ENCODE measurements at places on chromosomes 5 and 9.

- no peak for DNase-seq
These were observed 3.5 kb downstream of the HBEGF start for GRCh38 chr5:140342896-140343295.

GRCh38 chr9:105319202-105319813, 74.9 kb downstream of the SLC44A1 start:
- no peak for DNase-seq

DNA sequence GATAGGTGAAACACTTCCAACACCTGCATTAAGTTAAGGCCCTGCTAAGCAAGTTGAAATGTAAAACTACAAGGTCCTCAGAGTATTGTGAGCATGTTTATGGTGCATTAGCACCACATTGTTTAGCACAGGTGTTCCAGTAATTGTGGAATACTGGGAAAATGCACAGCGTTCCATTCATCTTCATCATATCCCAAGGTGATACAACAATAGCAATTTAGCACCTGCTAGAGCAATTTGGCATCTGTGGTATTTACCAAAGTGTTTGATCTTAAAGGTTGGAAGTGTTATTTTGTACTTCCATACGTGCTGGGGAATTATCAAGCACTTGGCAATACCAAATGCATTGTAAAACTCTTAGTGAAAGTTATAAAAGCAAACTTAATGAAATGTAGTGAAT, 266.8 kb downstream of the CYLC2 start:
- DNase-seq, result no peak

- DNase-seq, result no peak
These were observed 7.1 kb upstream of the TRIM7 start for GRCh38 chr5:181212080-181212479.

DNA sequence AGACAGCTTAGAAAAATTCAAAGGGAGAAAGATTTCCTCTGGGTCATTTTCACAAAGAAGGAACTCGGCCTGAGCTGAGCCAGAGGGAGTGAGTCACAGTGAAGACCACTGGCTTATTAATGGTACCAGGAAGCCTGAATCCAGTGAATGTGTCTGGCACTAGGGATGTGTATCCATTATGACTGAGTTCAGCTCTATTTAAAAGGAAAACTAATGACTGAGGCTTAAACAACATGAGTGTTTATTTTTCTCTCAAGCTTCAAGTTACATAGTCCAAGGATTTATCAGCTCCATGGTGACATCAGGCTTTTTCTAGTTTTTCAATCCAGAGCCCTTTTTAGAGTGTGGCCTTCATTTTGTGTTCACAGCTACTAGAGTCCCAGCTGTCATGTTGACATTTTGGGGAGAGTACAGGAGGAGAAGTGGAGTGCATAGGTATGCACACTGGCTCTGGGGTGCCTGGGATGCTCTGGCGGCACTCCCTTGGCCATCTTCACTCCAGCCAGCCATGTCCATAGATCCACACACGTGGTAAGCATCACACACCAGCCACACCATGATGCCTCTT, 159.5 kb upstream of the ERCC6L2 start:
- no peak for DNase-seq

DNA sequence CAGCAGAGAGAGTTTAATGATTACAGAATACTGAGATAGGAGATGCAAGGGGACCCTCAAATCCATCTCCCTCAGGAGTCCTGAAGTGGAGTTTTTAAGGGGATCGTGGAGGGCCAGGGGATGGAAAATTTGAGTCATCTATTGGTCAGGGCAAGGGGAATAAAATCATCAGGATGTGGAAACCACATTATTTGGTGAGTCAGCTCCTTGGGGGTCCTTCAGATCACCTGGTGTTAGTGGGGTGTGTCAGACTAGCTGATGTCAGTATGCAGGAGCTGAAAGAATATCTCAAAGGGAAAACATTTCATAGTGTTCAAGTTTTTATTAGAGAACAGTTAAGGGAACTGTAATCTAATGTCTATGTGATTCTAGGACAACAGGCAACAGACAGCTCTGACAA, 183.0 kb upstream of the FTMT start:
- DNase-seq, result no peak

- no peak for DNase-seq
These were observed 25.8 kb downstream of the LYSMD3 start for GRCh38 chr5:90503596-90503995.

GRCh38 chr5:59486508-59486907, 407.0 kb downstream of the PDE4D start:
- DNase-seq, result no peak

GRCh38 chr5:157454273-157454672, 5.7 kb upstream of the NIPAL4 start:
- DNase-seq, result no peak

GRCh38 chr9:15670894-15671293, 118.1 kb downstream of the CCDC171 start:
- no peak for DNase-seq

GRCh38 chr5:71699751-71700150, 19.3 kb upstream of the CARTPT start:
- no peak for DNase-seq

- DNase-seq, result no peak
These were observed 815 bp upstream of the ODF2 start for GRCh38 chr9:128454991-128455390.

- no peak for DNase-seq
These were observed 38.9 kb downstream of the PTTG1 start for GRCh38 chr5:160460377-160461049.

DNA sequence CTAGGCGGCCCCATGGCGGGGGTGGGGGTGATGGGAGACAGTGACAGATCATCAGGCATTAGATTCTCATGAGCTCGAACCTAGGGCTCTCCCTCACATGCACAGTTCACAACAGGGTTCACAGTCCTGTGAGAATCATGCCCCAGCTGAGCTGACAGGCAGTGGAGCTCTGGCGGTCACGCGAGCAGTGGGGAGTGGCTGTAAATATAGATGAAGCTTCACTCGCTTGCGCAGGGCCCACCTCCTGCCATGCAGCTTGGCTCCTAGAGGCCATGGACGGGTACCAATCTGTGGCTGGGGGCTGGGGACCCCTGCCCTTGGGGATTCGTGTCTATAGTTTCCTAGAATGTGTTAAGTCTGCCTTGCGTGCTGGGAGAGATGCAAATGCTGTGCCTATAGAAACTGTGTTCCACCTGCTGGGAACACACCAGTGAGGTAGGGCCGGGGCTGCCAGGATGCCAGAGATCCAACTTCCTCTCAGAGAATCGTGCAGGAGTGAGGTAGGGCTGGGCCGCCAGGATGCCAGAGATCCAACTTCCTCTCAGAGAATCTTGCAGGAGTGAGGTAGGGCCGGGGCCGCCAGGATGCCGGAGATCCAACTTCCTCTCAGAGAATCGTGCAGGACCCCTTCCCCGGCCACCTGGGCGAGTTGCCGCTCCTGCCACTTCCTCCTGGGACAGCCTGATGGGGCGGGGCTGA, 14.1 kb upstream of the EXOC3 start:
- DNase-seq, result no peak

- no peak for DNase-seq
These were observed 11.6 kb downstream of the RPL37 start for GRCh38 chr5:40823459-40823858.

- peak; percentile 63 for DNase-seq
These were observed 66.4 kb downstream of the MACROH2A1 start for GRCh38 chr5:135332519-135333150.

- no peak for DNase-seq
These were observed 973.3 kb downstream of the TAF11L14 start for GRCh38 chr5:18607570-18607969.

DNA sequence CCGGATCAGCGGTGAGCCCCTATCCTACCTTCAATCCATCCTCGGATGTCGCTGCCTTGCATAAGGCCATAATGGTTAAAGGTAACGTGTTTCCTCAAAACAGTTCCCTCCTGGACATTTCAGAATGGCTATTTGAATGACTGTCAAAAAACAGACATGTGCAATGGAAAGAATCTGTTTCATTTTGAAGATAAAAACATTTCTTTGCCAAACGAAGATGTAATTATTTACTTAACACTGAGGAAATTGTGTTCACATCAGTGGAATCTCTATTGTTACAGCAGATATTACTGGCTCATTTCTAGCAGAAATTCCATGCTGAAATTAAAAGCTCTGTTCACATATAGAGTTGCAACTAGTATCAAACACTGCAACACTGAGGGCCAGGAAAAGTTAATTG, 7.1 kb downstream of the ANXA1 start:
- no peak for DNase-seq

DNA sequence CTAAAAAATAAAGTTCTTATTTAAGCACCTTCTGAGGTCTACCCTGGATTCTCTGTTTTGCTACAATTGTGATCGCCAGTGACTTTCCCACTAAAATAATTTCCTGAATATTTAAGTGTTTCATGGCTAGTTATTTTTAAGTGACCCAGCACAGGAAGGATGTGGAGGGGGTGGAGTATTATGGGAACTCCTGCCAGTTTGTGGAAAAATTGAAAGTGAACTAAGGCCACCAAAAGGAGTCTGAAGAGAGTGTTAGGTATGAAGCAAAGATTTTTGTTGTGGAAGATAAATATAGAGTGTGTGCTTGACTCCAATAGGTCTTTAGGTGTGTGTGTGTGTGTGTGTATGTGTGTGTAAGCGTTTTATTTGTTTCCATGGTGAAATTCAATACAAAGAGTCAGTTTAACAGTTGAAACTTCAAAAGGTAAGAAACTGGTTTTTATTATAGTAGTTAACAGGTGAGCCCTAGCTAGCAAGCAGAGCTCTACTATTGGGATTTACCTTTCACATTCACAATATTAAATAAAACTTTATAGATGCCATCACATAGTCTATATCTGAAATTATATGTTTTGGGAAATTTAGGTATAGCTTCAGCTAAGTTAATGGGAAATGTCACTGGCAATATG, 25.6 kb downstream of the RASGRF2 start:
- no peak for DNase-seq

DNA sequence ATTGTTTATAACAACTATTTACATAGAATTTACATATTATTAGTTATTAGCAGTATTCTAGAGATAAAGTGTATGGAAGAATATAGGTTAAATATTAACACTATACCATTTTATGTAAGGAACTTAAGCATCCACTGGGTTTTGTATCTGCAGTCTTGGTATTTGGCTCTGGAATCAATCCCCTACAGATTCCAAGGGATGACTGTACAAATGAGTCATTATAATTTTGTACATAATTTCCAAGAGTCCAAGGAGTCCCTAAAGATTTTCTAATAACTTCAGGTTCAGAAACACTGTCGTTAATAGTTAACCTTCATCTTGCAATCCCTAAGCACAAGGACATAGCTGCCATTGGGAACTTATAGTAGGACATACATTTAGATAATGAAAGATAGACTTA, 254.8 kb upstream of the PDE4D start:
- DNase-seq, result no peak

GRCh38 chr9:115058684-115059315, 59.2 kb downstream of the TNC start:
- no peak for DNase-seq

GRCh38 chr5:78827725-78828124, 157.4 kb downstream of the ARSB start:
- DNase-seq, result no peak

- no peak for DNase-seq
These were observed 18.8 kb downstream of the UBQLN1 start for GRCh38 chr9:83688921-83689320.

All from germinal center (tissue), 1 donor.